ENCODE measurements at places on chromosomes 16 and 17. TPM values are rescaled to one million over a fixed set of nuclear protein-coding genes. Genes with fewer than 3 reads are reported as not detected.

The SPPL2C gene
- total RNA-seq: not detected

The TEX19 gene
- not detected for total RNA-seq

The PIMREG gene
- not detected for total RNA-seq

- no peak for DNase-seq
These were observed 17.7 kb downstream of the HOXB1 start for GRCh38 chr17:48513097-48513496.

DNA sequence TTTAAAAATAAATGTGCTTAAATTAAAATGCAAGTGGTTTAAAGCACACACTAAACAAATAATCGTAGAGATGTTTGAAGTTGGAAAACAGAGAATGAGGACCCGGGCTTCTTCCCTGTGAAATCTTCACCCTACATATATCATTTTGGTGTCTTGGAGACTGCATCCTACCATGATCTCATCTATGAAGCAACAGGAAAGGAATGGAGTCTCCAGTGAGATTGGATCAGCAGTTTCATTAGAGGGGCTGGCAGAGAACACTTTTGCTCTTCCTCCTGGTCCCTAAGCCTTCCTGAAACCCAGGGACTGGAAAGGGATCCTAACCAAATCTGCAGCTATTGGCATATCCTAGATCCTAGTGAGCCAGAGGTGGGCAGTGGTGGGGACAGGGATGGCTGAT lies 85.0 kb downstream of the GRIN2A start:
- no peak for DNase-seq

GRCh38 chr17:81652906-81653771 lies 3.2 kb downstream of the PDE6G start:
- DNase-seq: no peak

DNA sequence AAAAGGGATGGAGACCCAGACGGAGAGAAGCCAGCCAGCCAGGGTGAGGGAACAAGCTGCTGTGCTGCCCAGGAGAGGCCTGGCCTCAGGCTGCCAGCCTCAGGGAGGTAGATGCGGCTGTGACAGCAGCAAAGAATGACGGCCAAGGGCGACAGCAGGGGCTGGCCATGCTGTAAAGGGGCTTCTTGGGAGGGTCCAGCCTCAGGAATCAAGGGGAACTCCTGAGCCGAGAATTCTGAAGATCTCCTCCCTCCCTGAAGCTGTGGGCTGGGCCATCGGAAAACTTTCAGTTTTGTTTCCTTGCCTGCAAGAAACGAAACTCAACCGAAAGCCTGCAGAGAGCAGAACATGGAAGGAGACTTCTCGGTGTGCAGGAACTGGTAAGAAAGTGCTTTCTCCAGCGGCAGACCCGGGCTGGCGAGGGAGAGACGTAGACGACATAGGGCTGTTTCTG lies at the start of gene XAF1:
XAF1 (plus strand) TSS at position 316 of the 454 bp plus-strand sequence; CDS start at position 349, 33 bp downstream.
- no peak for DNase-seq

GRCh38 chr16:535446-536405 lies 8.2 kb downstream of the CAPN15 start:
- no peak for DNase-seq

- no peak for DNase-seq
These were observed 64.7 kb downstream of the ELAC2 start for GRCh38 chr17:12953156-12953555.

DNA sequence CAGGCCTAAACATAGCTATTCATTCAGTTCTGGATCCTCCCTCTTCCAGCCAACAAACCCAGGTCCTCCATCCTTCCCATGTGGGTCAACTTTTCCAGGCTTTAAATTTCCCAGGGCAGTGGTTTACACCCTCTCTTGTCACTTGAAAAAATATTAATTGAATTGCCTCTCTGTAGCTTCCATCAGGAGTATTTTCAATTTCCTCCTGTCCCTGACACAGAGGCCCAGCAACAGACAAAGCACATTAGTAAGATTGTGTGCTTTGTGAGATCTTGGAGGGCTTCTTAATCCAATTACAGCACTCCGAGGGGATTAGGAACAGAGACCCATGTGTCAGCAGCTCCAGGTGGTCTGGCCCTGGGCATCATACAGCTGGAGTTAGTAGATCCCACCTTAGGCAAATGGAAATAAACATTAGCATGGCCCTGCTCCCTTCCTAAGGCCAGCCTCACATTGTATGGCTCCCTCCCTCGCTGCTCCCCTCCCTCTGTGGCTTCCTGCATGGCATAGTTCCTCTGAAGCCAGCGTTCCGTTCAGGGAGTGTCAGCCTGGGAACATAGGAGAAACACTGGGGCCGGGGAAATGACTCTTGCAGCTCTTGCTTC lies 132.7 kb upstream of the HSBP1 start:
- no peak for DNase-seq

DNA sequence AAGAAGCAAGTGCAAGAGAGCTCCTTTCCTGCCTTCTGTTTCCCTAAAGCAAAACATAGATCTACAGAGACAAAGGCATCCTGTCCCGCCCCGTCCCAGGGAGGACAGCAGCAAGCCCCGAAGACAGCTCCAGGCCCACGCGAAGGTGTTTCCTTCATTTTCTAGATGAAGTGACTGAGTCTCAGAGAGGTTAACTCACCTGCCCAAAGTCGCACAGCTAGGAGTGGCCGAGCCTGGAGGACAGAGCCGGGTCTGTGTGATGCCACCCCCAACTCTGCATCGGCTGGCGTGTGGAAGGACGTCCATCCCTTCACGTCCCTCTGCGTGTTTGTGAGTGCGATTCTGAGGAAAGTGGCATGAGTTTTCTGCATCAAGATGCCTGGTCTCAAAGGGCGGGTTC lies 187.2 kb upstream of the CHMP6 start:
- no peak for DNase-seq

- no peak for DNase-seq
These were observed 32.0 kb upstream of the MRPS23 start for GRCh38 chr17:57881783-57882351.

GRCh38 chr16:28082624-28083023 lies 19.1 kb upstream of the GSG1L start:
- DNase-seq: no peak

DNA sequence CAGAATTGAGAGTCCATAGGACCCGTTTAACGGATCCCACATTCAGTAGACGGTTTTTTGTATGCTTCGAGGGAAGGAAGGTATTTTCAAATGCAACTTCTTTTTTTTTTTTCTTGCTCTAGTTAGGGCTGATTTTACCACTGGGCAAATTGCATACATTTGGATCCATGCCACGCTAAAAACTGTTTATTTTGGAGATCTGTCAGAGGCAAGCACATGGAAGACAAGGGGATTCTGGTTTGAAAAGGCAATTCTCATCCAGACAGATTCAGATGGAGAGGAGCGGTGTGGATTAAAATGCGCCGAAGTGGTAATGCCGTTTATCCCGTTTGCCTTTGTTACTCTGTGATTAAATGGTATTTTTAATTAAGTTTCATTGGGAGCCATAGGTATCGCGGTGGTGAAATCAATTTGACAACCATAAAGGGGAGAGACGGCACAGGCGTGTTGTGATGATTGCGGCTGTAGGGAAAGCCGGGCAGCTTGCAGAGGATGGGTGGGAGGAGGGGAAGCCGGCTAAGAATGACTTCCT lies 170.4 kb downstream of the IRX3 start:
- DNase-seq: no peak

DNA sequence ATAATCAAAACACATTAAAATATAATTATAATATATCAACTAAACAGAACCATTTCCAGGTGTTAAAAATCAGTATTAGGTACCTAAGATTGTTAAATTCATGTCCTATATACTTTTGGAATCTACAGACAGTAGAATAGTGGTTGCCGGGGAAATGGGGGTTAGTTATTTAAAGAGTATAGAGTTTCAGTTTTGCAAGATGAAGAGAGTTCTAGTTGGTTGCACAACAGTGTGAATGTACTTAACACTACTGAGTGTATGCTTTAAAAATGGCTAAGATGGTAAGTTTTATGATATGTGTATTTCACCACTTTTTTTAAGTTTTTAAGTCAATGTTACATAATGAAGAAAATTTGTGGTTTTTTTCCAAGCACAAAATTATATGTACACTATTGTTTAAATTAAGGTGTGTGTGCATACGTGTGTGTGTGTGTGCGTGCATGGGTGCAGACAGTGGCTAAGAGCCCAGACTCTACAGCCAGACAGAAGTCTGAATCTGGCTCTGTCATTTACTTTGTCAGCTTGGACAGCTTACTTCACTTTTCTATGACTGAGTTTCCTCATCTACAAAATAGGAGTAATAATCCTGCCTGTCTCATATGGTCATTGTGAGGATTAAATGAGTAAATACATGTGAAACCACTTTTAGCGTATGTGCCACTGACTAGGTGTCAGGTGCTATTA lies 25.3 kb upstream of the PHAF1 start:
- DNase-seq: no peak

- no peak for DNase-seq
These were observed 59.6 kb upstream of the CIBAR2 start for GRCh38 chr16:85171759-85172454.

- no peak for DNase-seq
These were observed at the start of gene TBX21 for GRCh38 chr17:47733047-47733673. Gene TBX21 (plus strand): TSS chr17:47733236. CDS start chr17:47733455, 219 bp downstream.

All from esophagus muscularis mucosa (tissue), 4 donors.